Hematopoietic multipotent progenitor cell treated with erythropoietin and hydrocortisone succinate and interleukin-3 and kit ligand, for 8 days (in vitro differentiated cells): ENCODE measurements at places on chromosomes 3 and 15.

DNA sequence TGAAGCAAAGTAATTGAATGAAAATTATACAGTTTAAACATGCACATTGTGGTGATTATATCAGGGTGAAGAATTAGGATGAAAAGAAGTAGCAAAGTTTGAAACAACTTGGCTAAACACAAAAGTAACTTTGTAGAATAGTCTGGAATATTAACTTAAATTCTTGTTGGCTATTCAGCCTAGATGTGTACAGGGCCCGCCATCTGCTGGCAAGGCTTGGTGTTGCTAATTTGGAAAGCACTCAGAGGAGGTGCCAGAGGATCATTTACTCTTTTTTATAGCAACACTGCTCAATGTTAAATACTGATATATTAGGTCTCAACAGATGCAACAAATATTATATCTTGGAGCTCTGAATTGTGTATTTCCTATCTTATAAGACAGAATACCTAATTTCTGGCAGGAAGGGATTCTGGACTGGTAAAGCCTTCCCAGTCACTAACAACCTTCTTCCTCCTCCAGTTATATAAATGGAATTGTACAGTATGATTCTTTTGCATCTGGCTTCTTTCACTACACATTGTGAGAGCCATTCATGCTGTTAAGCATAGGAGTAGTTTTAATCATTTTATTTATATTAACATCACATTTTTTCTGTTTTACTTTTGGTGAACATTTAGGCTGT is 36.1 kb downstream of the TTC23 start:
- DNase-seq = peak; percentile 64

DNA sequence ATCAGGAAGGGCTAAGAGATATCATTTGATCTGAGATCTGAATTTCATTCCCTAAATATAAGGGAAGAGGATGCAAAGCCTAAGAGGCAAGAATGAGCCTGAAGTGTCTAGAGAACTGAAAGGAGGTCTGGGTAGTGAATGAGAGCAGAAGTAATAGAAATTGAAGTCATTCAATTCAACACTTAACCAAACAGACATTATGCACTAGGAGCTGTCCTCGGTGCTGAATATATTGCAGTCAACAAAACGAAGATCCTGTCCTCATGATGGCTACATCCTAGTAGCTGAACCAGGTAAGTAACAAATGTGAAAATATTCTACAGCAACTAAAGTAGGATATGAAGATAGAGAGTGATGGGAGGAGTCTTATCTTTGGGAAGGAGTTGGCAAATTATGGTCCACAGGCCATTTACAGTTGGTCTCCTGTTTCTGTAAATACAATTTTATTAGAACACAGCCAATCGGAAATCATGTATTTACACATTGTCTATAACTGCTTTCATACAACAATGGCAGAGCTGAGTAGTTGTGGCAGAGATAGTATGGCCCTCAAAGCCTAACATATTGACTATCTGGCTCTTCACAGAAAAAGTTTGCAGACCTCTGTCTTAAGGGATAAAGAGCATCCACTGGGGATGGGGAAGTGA is 192.9 kb upstream of the CADPS start:
- DNase-seq = peak; percentile 41

DNA sequence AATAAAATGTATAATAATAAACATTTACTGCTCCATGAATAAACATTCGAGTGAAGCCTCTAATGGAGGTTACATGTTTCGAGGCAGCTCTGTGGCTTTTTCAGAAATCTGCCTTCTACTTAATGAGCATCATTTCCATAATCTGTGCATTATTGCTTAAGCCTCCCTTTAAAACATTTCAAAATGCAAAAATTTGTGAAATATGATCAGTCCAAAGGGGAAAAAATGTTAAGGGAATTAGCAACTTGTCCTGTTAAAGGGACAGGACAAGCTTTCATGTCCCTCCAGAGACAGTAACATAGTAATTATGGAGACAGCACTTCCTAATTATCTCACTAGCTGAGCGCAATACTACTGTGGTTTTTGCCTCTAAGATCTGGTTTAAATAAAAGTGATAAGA is 886.6 kb upstream of the CFAP20DC start:
- no peak for DNase-seq

- no peak for DNase-seq
These were observed 288.2 kb downstream of the ADAMTS17 start for GRCh38 chr15:100053474-100054121.

GRCh38 chr3:194329583-194329965 is 21.6 kb downstream of the CPN2 start:
- DNase-seq = no peak

DNA sequence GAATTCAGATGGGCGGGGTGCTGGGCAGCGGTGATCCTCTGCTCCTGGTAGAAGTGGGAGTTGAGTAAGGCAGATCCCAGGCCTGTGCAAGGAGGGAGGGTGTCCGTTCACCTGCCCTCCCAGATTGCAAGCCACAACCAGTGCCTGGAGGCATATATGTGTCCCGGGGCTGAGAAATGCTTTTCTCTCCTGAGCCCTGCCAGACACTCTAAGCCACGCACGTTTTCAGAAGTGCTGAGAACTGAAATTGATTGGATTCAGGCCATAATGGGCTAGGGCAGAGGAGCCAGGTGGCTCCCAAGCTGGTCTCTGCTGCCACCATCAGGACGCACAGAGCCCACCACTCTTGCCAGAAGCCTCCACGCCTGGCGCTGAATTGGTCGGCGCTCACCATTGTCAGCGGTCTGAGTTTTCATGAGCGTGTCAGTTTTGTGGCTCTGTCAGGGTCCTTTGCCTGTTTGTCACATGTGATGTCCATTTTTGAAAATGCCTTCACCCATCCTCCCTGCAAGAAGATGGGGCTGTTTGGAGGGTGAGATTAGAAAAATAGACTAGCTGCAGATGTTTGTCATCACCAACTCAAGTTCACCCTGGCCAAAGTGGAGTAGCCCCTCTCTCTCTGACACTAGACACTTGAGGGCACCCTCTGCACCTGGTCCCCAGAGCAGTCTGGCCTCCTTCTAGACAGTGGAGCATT is 15.4 kb upstream of the BFSP2 start:
- DNase-seq = peak; percentile 53

DNA sequence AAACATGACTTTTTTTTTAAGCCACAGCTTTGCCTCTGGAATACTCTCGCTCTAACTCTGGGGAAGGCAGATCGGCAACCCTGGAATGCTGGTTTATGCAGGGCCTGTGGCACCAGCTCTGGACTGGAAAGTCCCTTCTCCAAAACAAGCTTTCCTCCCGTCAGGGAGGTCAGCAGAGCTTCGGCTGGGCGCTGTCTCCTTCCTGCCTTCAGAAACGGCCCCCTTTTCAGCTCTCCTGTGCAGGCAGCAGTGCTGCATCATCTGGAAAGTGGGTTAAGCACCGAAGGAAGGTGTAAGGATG is 42.7 kb upstream of the SKOR1 start:
- DNase-seq = no peak

GRCh38 chr3:161104561-161105551 is at the start of gene B3GALNT1:
B3GALNT1 (minus strand) TSS chr3:161105349; CDS start chr3:161086754, 18,595 bp downstream.
- peak; percentile 75 for DNase-seq
